ENCODE measurements at places on chromosomes 3 and 15. TPM values are rescaled to one million over a fixed set of nuclear protein-coding genes. Genes with fewer than 3 reads are reported as not detected.

- DNase-seq = no peak
Observed at GRCh38 chr15:75751891-75752290, 39.2 kb upstream of the CSPG4 start.

TMA7 gene
- total RNA-seq = 185 TPM

DNA sequence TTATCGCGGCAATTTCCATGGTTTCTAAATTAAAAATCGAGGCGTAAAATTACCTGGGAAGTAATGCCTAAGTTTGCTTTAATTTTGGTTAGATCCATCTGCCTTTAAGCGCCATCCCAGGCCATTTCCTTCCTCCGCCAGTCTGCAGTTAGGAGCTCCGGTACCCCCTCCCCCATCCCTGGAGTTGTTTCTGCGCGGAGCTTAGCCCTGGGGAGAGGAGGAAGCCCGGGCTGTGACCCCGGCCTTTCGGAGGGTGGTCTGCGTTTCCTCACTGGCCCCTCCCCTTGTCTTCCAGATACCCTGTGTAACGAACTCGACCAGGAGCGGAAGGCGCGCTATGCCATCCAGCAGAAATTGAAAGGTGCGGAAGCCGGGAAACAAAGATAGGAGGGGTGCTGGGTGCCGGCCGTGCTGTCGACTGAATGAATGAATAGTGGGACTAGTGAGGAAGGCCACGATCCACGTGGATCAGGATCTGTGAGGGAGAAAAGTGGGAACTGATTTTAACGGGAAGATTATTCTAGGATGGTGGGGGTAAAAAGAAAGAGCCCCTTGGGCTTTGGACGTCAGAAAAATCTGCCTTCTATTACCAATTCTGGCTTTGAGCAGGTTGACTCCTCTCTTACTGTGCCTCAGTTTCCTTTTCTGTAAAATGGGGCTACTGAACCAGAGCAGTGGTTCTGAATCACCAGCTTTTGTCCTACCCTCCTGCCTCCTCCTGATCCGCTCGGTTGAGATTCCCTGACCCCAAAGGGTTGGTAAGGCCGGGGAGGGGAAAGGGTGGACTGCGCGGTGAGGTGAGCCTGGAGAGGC is 6.7 kb downstream of the RNU6-1 start:
- peak; percentile 50 for DNase-seq

- DNase-seq = no peak
Observed at GRCh38 chr15:29225534-29226234, 43.9 kb downstream of the NSMCE3 start.

GRCh38 chr3:81778678-81779182 is 17.3 kb upstream of the GBE1 start:
- no peak for DNase-seq
